ENCODE measurements at places on chromosomes 11 and 22.

- no peak for DNase-seq
These were observed 68.9 kb downstream of the C11orf91 start for GRCh38 chr11:33631749-33632091.

GRCh38 chr22:28978863-28979796 is 82.5 kb downstream of the C22orf31 start:
- no peak for DNase-seq

- DNase-seq, result no peak
These were observed 107.5 kb upstream of the THY1 start for GRCh38 chr11:119530509-119530908.

DNA sequence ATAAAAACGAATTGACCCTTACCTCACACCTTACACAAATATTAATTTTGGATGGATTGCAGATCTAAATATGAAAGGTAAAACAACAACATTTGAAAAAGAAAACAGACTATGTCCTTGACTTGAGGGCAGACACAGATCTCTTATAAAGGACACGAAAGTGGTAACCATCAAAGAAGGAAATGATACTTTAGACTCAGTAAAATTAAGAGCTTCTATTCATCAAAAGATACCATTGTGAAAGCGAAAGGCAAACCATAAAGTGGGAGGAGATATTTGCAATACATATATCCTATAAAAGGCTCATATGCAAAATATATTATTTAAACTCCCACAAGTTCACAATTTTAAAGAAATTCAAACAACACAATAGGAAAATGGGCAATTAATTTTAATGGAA is 5.0 kb downstream of the HEPACAM start:
- no peak for DNase-seq

DNA sequence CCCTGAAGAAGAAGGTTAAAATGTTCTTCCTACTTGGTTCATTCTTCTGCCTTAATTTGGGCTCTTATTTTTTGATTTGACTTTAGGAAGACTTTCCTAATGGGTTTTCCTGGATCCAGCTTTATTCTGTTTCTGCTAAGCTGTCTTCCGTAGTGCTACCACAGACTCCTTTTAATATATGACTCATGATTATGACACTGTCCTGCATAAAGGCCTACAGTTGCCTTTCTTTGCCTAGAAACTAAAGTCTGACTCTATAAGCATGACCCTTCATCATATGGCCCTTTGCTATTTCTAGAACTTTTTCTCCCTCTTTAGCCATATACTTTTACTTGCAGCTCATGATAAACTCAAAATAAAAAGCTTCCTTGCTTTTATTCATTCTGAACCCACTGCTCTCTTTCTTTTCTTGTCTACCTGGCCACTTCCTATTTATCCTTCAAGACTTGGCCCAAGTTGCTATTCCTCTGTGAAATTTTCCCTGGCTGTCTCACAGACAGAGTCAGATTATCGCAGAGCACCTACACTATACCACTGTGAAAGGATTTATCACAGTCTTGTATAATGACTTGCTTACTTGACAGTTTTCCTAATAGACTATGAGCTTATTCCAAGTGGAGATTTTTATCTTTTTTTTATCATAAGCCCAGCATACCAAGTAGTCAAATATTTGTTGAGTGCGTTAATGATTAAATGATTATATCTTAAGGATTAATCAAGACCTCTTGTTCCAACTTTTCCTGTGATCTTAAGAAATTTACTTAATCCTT is 24.7 kb downstream of the TBCEL start:
- DNase-seq, result no peak

- no peak for DNase-seq
These were observed 108.4 kb downstream of the SPON1 start for GRCh38 chr11:14070896-14071295.

DNA sequence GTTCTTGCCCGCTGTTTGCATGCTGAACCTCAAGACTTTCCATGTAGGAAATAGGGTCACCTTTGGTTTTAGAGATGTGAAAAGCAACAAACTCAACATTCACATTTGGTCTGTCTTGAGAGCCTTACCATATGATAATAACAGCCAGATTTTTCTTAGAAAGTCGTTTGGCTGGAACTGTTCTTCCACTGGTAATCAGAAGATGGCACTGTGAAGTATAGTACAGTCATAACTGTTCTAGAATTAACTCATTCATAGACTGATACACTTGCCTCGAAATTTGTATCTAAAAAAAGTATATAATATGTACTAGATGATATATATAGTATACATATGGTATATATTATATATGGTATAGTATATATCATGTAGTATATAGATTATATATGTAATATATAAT is 12.3 kb downstream of the LUZP2 start:
- DNase-seq, result no peak

DNA sequence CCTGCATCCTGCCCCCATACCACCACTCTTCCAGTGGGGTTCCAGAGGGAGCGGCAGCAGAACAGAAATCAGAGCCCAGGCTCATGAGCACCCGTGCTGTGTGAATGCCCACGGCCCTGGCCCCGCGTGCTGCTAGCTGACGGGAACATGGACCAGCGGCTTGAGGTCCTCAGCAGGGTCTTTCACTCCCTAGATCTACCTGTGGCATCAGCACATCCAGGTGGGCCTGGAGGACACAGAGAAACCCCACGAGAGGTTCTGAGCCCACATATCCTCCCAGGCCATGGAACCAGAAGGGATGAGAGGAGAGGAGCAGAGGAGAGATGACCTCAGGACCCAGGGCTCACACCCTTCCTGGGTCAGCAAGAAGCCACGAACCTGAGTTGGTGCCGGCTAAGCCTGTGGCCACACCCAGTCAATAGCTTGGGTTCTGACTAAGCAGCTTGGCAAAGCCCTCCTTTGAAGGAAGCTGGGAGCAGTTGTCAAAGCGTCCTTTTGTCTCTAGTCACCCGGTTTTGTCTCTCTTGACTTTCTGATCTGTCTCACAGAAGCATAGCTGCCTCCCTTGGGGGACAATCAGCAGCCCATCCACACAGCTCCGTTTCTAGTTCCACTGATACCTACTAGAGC is 89.3 kb upstream of the LMO1 start:
- DNase-seq, result no peak

DNA sequence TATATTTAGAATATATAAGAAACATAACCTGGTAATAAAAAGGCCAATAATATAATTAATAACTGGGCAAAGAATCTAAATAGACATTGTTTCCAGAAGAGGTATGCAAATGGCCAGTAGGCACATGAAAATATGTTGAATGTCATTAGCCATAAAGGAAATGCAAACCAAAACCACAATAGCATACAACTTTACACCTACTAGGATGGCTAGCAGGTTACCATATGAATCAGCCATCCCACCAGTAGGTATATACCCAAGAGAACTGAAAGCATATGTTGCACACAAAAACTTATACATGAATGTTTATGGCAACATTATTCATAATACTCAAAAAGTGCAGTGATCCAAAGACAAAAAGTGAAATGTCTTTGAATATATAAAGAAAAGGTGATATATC is 2.7 kb upstream of the OR2D2 start:
- DNase-seq, result no peak

- no peak for DNase-seq
These were observed 254.8 kb downstream of the CNTN5 start for GRCh38 chr11:99275521-99275920.

DNA sequence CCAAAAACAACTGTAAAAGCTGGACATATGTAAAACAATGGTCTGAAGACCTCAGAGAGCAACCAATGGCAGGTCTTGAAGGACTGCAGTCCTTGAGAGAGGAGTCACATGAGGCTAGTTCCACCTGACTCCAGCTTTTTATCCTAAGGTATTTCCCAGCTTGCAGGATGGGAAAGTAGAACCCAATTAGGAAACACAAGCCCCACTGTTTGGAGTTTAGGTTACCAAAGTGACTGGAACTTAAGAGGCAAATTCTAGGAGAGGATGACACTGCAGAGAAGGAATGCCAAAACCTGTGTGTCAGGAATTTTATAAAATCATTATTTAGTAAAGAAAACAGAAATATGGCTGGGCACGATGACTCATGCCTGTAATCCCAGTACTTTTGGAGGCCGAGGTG is 18.4 kb downstream of the OR2AT4 start:
- no peak for DNase-seq

DNA sequence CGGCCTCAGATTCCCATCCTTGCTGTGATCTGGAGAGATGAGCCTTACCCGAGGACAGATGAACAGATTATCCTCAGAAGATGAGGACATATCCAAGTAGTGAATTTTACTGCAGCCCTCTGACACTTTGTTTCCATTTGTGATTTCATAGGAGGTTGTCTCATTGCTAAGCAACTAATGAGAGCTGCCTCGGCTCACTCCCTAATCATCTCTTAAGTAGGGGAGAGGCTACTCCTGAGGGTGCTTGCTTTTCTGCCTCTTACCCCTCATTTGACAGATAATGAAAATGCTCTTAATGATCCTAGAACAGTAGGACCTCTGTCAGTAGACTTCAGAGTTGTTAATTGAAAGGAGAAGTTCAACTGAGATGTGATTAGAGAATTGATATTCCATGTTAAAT is 150.9 kb downstream of the TBC1D22A start:
- DNase-seq, result no peak

GRCh38 chr11:14331476-14332136 is 27.4 kb downstream of the RRAS2 start:
- DNase-seq, result no peak

- no peak for DNase-seq
These were observed 20.0 kb downstream of the CD82 start for GRCh38 chr11:44585421-44585820.
